Activated CD8-positive, alpha-beta memory T cell treated with anti-CD3 and anti-CD28 coated beads, Interleukin-2, amount 10 ng/mL, durations not matched to agents 7 days and 5 days (primary cell): ENCODE measurements at places on chromosomes 5 and 9.

DNA sequence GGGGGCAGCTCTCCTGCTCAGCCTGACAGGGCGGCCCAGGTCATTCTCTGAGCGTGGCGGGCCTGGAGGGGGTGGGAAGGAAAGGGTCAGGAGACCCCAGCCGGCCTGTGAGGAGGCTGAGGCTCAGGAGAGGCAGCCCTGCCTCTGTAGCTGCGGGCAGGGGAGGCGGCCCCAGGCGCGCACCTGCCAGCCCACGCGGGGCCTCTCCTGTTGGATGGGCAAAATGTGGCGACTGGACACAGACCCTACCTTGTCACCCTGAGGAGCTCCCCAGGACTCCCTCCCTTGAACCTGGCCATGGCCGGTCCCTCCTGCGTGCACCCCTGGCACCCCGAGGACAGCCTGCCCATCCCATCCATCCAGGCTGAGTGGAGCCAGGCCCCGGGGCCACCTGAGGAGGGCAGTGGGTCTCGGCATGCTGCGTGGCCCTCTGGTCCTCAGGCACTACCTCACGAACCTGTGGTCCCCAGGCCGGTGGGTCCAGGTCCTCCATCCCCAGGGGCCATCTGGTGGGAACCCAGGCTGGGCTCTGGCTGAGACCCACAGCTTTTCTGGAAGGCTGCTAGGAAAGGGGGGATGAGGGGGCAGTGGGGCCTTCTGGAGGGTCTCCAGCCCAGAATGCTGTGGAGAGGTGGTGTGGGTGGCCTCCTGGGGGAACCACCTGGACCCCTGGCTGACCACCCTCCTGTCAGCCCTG, 15.1 kb upstream of the NRARP start:
- DNase-seq = no peak

DNA sequence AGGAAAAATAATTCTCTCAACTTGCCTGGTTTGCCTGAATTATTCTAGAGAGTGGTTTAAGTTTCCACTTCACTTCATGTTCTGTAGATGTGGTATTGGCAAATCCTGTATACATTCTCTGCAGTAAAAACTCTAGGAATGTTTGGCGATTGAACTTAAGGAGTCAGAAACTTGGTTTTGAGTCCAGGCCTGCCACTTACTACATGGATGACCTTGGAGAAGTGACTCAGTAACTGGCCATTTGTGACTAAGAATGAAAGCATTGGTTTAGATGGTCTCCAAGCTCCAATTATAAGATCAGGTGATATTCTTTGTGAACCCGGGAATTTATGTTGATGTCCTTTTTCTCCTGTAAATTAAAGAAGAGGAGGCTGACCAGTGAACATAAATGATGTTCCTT, 233.8 kb downstream of the GAS1 start:
- no peak for DNase-seq

DNA sequence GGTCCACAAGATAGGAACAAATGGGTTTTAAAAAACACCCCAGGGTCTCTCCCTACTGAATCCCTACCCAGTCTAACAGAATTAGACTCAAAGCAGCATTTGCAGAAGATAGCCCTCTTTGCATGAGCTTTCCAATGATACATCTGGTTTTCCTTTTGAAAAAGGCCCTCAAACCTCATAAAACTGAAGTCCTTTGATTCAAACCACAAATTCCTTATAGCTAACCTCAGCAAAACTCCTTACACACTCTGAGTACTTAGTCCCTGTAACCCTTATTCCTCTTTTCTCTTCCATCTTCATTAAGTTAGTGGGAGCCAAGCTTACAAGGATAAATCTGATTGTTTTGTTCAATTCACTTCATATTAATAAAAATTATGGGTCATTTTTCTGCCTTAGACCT, 90.5 kb upstream of the TNC start:
- DNase-seq = no peak

GRCh38 chr5:160384681-160385080, 14.3 kb upstream of the C1QTNF2 start:
- no peak for DNase-seq

DNA sequence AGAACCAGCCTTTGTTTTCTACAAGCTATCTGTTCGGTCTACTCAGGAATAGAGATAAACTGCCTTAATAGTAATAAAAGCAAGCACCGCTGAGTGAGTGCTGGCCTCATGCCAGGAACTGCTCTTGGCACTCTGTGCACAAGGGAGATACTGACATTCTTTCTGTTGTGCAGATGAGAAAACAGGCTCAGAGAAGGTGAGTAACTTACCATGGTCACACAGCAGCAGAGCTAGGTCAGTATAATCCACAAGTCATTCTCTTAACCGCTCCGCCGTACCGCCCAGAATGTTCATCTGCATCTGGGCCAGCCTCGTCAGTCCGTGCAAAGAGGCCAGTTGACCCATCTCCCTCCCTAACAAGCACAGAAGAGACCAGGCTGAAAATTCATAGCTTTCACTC, 27.4 kb downstream of the QRFP start:
- no peak for DNase-seq

DNA sequence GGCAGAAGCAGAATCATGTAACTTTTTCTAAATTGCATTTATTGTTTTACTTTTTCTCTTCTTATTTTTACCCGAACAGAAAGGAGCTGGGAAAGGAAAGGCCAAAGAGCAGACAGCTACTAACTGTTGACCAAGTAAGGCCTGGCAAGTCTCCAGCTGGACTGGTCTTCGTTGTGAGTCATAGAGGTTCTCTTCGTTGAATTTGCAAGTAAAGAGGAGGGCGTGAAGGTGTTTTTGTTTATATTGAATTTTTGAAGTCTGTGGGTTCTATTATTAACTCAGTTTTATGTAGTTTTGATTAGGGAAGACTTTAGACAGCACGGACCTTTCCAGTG, 416.5 kb upstream of the CCNH start:
- no peak for DNase-seq

DNA sequence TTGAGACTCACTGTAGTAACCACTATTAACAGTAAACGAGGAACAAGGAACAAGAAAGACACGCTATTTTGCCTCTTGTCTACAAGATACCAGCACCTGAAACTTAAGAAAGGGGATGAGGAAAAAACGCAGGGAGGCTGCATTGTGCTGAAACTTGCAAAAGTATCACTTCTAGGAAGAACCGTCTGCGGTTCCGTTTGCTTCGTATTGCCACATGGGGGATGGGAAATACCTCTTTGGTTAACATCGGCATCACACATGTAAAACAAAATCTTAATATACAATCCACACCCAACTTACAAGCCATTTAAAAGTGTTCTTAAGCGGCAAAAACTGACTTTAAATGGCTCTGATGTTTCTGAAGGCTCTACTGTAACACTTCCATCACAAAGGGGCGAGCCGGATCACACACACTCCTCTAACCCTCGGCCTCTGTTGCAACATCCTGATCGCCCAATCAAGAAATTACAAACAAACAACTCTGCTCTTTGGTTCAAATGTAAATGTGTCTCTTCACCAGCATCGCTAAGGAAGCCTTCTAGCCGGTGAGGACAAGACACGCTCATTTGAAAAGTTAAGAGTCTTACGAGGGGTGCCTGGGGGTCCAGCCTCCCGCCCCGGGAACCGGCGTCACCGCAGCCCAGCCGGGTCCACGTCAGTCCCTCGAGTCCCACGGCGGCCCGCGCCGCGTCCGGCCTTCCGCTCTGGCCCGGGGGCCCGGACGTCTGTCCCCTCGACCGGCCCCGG, 621 bp downstream of the SEC16A start:
- DNase-seq = peak; percentile 72
